ENCODE measurements at places on chromosomes 7 and 10. TPM values are rescaled to one million over a fixed set of nuclear protein-coding genes. Genes with fewer than 3 reads are reported as not detected.

MEST gene
- 15.9 TPM for total RNA-seq

MRLN gene
- total RNA-seq: not detected

NFE2L3 gene
- total RNA-seq: 2.1 TPM

UBE3C gene
- 59.4 TPM for total RNA-seq

DNA sequence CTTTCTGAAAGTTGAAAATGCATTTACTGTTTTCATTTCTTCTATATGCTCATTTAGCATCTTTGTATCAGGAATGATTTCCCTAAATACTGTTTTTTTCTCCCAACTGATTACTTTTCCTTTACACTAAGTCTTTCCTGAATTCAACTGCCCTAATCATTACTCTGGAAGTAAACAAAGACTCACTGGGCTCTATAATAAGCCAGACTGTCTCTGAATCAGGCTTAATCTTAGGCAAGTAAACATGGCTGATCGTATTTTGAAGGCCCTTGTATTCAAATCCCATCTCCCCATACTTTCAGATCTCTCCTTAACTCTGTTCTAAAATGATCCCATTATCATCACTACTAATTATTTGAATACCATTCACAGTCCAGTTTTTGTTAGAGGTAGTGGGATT lies 61.6 kb downstream of the PDZD8 start:
- DNase-seq: no peak
- no peaks in the 10 kb centered on the region for H3K27me3 ChIP-seq
- H3K27ac ChIP-seq: no peak overlapping the region
- peaks cover 16% of the 10 kb centered on the region for H3K4me1 ChIP-seq

GRCh38 chr10:103727546-103727963 lies 127.8 kb downstream of the SH3PXD2A start:
- no peaks in the 10 kb centered on the region for H3K36me3 ChIP-seq
- H3K27ac ChIP-seq: no peak overlapping the region
- no peaks in the 10 kb centered on the region for H3K27me3 ChIP-seq
- no peaks in the 10 kb centered on the region for H3K4me1 ChIP-seq
- no peak for DNase-seq

All from naive thymus-derived CD8-positive, alpha-beta T cell (primary cell).